Omental fat pad (tissue), 4 donors: ENCODE measurements at places on chromosomes 16 and 17. TPM values are rescaled to one million over a fixed set of nuclear protein-coding genes. Genes with fewer than 3 reads are reported as not detected.

Gene NOXO1
- not detected for total RNA-seq

Gene DOC2B
- total RNA-seq: 28.6 TPM

DNA sequence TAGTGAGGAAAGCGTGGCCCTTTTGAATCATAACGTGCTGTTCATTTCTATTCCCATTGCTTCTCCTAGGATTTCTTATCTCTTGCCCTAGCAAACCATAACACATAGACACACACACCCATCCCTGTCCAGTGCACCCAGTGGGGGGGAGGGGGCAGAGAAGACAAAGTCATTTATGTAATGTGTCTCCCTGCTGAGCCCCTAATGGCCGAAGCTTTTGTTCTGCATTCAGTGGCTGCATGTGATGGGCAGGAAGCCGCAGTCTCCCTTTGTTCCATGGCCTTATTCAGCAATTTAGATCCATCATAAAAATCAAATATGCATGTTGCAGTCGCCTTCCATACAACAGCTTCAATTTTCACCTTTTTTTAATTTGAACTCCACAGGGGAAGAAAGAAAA is 325.4 kb downstream of the ZFHX3 start:
- DNase-seq: no peak

Gene ASIC2
- 0.48 TPM for total RNA-seq

Gene SNX20
- total RNA-seq: 6.9 TPM

Gene KRTAP1-3
- total RNA-seq: not detected

Gene STH
- not detected for total RNA-seq

Gene KRT23
- not detected for total RNA-seq

- DNase-seq: no peak
These were observed 15.7 kb upstream of the GPR139 start for GRCh38 chr16:20089246-20089965.

GRCh38 chr16:10103118-10103517 is 79.1 kb downstream of the GRIN2A start:
- no peak for DNase-seq

DNA sequence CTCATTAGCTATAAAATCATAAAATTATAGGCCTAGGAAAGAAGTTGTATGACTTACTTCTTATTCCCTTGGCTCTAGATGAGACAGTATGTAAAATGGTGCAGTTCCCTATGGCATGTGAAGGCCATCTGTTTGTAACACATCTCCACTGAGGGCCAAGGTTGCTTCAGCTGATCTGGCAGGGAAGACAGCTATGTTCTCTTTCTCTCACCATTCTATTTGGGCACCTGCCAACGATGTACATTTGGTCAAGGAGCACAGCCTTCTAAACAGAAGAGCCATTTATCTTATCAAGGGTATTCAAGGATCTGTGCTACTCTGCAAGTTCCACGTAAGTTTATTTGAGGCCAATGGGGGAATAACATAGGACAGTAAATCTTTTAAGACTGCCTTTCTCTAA is 129.8 kb upstream of the TOM1L1 start:
- no peak for DNase-seq

DNA sequence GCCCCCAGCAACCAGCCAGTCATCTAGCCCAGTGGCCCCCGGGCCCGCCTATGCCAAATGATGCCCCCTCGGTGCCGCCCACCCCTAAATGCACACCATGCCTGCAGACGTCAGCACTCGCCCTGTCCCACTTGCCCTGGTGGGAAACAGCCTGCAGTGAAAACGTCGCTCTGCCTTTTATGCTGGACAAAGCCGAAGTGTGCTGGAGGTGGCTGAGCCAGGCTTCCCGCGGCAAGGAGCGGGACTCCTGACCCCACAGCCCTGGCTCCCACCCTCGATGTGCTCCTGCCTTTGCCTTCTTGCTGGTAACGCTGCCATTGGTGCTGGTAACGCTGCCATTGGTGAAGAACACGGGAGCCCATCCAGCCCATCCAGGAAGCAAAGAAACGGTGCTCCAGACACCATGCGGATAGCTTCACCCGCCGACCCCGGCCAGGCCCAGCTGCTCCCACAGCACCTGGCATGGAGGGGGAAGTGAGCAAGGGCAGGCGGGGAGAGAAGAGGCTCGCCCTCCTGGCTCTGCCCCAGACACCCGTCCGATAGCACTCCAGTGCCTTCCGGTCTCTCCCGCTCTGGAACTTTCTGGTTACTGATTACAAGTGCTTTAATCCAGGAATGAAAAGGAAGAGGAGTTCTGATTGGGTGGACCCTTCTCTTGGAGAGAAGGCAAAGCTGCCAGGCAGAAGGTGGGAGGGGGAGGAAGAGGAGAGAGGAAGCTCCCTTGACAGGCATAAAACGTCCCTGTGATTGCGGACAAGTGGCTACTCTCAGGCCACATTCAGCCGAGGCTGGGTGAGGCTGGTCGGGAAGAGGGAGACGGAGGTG is 4.0 kb upstream of the BAIAP2 start:
- DNase-seq: no peak

Gene CFAP20
- 29.5 TPM for total RNA-seq

Gene RCVRN
- total RNA-seq: 0.63 TPM

- no peak for DNase-seq
These were observed 132.6 kb downstream of the PARN start for GRCh38 chr16:14497245-14498082.

Gene FAM20A
- total RNA-seq: 13.9 TPM

Gene SLC5A10
- total RNA-seq: not detected

- no peak for DNase-seq
These were observed 111.9 kb downstream of the SOCS1 start for GRCh38 chr16:11144122-11144521.

DNA sequence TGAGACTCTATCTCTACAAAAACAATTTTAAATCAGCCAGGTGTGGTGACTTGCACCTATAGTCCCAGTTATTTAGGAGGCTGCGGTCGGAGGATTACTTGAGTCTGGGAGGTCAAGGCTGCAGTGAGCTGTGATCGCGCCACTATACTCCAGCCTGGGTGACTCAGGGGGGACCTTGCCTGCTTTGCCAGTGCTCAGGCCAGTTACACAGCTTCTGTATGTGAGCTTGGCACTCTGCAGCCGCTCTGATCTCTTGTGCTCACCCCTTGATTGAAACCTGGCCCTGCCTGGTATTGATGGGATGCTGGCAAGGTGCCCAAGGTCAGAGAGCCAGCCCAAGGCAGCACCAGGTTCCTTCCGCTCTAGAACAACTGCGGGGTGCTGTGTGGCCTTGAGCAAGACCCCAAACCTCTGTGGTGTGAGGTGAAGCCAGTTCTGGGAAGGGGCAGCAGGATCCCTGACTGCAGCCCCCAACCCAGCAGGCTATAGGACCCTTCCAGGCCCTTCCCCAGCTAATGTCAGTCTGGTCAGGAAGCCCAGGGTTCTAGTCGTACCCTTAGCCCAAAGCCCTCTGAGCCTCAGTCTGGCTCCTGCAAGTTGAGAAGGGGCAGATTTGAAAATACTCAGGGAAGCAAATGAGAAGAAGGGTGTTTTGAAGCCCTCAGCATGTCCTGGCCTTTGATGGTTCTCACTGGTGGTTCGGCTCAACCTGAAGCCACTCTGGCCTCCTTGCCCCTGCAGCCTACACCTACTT is 18.9 kb downstream of the MMP15 start:
- DNase-seq: no peak

- no peak for DNase-seq
These were observed 142.3 kb downstream of the C16orf78 start for GRCh38 chr16:49515861-49516260.

DNA sequence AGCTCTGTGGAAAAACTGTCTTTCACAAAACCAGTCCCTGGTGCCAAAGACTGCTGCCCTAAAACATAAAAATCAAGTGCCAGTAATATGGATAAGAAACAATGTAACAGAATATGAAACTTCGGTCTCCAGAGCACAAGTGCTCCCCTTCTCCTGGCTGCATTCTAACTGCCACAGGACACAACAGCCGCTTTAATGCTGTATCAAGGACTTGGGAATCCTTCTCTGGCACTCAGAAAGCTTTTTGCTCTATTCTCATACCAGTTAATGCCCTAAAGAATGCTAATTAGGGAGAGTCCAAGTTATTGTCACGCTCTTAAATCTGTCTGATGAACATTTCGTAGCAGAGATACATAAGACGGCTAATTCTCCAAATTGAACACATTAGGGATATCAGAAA is 90.9 kb downstream of the PARN start:
- DNase-seq: no peak

DNA sequence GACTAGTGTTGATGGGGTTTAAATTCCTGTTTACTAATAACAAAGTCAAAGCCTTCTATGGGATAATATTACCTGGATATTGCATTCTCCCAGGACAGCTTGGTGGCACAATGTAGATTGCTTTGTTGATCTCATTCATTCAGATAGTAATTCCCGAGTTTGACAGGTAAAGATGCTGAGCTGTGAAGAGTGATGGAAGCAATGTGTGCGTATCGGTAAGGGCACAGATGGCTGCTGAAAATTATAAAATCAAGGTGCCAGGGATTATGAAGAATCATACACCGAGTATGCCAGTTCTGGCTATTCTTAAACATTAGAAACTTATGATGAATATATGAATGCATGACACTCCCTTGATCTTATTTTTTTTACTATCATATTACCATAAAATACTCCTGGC is 100.6 kb upstream of the CNTNAP4 start:
- DNase-seq: no peak

GRCh38 chr17:80468781-80469493 is 7.5 kb downstream of the NPTX1 start:
- no peak for DNase-seq

- no peak for DNase-seq
These were observed 3.0 kb downstream of the ST6GALNAC2 start for GRCh38 chr17:76582660-76583059.
